CD8-positive, alpha-beta memory T cell (primary cell): ENCODE measurements at places on chromosomes 3 and 15.
A peak's percentile ranks its signal among the peaks of the same experiment; 100 is the strongest.

- H3K4me3 ChIP-seq, result no peak overlapping the region
- H3K27ac ChIP-seq, result no peak overlapping the region
- no peaks in the 10 kb centered on the region for H3K27me3 ChIP-seq
- H3K4me1 ChIP-seq, result no peaks in the 10 kb centered on the region
These were observed 49.2 kb downstream of the MRPL3 start for GRCh38 chr3:131453533-131453932.

DNA sequence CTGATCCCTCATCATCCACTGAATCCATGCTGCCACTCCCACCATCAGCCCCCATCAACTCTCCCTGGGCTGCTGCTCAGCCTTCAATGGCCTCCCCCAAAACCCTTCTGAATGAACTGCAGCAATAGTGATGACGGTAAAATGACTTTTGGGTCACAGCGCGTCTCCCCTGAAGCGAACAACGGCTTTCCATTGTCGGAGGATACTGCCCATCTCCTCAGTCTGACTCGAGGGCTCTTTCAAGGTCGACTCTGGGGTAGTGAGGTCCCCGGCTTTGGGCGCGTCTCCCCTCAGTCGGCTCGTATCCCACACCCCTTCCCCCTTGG, 57.2 kb upstream of the ZBTB38 start:
- no peak for DNase-seq
- H3K36me3 ChIP-seq, result no peaks in the 10 kb centered on the region
- H3K27ac ChIP-seq, result peak overlapping the region; percentile 66
- H3K27me3 ChIP-seq, result no peaks in the 10 kb centered on the region

DNA sequence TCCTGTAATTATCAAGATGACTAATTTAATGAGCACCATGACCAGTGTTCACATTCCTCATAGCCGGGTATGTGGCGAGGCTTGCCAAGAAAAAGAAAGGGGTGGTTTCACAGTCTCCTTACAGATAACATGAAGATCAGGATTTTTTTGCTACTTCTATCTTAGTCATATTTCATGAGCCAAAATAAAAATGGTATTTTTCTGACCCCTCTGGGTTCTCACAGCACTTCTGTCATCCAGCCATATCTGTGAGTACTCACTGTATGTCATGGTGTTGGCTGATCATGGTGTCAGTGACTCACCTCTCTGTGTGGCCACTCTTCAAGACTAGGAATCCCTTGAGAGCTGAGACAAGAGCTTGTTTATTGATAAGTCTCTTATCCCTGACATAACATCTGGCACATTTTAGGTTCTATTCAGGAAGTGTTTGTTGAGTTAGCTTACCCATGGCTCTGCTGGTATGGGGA, 130.5 kb upstream of the LMCD1 start:
- no peak overlapping the region for H3K27ac ChIP-seq
- no peak overlapping the region for H3K4me3 ChIP-seq
- no peaks in the 10 kb centered on the region for H3K27me3 ChIP-seq
- DNase-seq, result no peak
- H3K4me1 ChIP-seq, result no peaks in the 10 kb centered on the region

DNA sequence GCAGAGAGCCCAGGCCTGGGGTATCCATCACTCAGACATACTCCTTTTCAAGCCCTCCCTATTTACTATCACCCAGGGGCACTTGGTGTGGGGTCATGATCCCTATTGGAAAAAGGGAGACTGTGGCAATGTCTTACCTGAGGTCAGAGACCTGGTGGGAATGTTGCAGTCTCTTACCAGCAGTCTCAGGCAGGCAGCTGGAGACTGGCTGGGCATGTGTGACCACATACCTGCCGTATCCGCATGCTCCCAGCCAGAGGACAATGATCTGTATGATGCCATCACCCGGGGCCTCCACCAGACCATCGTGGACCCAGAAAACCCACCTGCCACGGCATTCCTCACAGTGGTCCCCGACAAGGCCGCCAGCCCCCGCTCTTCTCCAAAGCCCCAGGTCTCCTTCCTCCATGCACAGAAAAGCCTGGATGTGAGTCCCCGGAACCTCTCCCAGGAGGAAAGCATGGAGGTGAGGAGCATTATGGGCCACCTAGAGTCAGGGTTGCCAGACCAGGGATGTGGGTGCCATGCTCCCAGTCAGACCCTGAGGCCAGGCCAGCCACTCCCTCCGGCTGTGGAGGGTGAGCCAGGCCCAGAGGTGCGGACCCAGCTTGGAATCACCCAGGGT, 5.9 kb downstream of the SH2D7 start:
- peaks cover 11% of the 10 kb centered on the region for H3K4me1 ChIP-seq
- no peak for DNase-seq
- H3K27me3 ChIP-seq, result no peaks in the 10 kb centered on the region
- H3K4me3 ChIP-seq, result no peak overlapping the region

- H3K27me3 ChIP-seq, result no peaks in the 10 kb centered on the region
- DNase-seq, result peak; percentile 67
These were observed 16.1 kb upstream of the CACNA2D2 start for GRCh38 chr3:50519471-50520089.

DNA sequence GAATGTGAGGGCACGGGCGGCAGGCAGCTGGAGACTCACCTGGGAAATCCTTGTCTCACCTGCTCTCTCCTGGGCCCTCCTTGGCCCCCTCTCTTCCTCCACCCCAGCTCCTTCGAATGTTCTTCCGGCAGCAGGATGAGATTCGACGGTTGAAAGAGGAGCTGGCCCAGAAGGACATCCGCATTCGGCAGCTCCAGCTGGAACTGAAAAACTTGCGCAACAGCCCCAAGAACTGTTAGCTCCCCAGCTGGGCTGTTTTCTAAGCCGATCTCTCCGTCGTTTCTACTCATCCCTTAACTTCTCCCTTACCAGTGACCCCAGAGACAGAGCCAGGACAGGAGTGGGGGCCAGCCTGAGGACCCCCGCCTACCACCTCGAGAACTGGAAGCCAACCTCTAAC, 95.0 kb downstream of the ANP32A start:
- no peaks in the 10 kb centered on the region for H3K27me3 ChIP-seq
- no peaks in the 10 kb centered on the region for H3K4me1 ChIP-seq
- no peak overlapping the region for H3K4me3 ChIP-seq

- no peak overlapping the region for H3K4me3 ChIP-seq
- no peaks in the 10 kb centered on the region for H3K27me3 ChIP-seq
- no peaks in the 10 kb centered on the region for H3K36me3 ChIP-seq
- H3K27ac ChIP-seq, result no peak overlapping the region
- H3K4me1 ChIP-seq, result no peaks in the 10 kb centered on the region
These were observed 52.3 kb downstream of the WNT5A start for GRCh38 chr3:55434789-55435188.

DNA sequence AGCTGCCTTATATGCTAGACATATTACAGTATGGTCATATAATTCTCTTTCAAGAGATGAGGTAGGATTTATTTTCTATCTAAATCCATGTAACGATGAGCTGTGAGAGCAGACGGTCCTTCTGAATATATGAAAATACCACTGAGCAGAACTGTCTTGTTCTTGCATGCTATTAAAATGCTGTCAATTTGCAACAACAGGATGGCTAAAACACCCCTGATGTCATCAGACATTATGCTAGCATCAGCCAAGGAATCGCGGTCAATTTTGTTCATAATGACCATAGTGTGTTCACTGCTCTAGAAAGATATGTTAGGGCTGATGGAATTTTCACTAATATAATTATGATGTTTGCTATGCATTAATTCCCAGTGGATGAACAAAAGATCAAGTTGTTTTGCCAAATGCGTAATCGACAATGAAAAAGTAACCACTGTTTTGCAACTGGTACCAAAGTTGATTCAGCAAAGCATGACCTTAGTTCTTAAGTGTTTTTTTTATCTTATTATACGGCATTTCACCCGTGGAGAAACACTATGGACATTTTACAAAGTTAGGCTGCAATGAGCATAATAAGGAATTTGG, 765.4 kb upstream of the NR2F2 start:
- no peak overlapping the region for H3K27ac ChIP-seq
- no peak for DNase-seq
- H3K4me3 ChIP-seq, result no peak overlapping the region
- H3K36me3 ChIP-seq, result no peaks in the 10 kb centered on the region

- H3K27ac ChIP-seq, result no peak overlapping the region
- H3K4me3 ChIP-seq, result no peak overlapping the region
- H3K36me3 ChIP-seq, result peaks cover 9% of the 10 kb centered on the region
- no peak for DNase-seq
These were observed 281.6 kb downstream of the PLCL2 start for GRCh38 chr3:17166369-17166768.

DNA sequence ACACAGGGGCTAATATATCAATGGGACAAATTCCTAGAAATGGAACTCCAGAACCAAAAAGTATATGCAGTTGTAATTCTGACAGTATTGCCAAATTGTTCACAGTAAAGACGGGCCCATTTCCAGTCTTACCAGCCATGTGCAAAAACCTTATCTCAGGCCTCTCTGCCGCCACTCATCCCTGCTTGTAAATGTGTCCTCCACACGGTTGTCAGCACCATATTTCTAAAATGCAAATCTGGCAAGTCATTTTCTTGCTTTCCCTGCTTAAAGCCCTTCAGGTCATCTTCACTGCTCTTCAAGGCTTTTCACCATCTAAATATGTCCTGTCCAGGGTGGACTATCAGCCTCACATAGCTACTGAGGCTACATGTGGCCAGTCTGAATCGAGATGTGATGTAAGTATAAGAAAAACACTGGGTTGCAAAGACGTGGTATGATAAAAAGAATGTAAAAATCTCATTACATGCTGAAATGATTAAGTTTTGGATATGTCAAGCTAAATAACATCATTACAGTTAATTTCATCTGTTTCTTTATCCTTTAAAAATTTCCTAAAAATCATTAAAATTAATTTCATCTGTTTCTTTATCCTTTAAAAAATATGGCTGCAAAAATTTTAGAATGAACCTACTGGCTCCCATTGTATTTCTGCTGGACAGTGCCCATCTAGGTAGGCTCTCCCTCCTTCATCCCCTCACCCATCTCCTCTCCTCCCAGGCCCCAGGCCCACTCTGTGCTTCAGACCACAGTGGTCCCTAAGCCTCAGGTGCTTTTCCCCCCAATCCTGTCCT, 980 bp downstream of the PARP9 start:
- H3K4me1 ChIP-seq, result peaks cover 54% of the 10 kb centered on the region
- peaks cover 17% of the 10 kb centered on the region for H3K36me3 ChIP-seq
- peak overlapping the region; percentile 86 for H3K27ac ChIP-seq
- DNase-seq, result no peak
- no peaks in the 10 kb centered on the region for H3K27me3 ChIP-seq
- peak overlapping the region; percentile 86 for H3K4me3 ChIP-seq

GRCh38 chr15:99210334-99210733, 39.0 kb downstream of the TTC23 start:
- no peaks in the 10 kb centered on the region for H3K27me3 ChIP-seq
- no peak for DNase-seq
- no peak overlapping the region for H3K27ac ChIP-seq
- no peaks in the 10 kb centered on the region for H3K36me3 ChIP-seq
- H3K4me1 ChIP-seq, result no peaks in the 10 kb centered on the region
- no peak overlapping the region for H3K4me3 ChIP-seq
